ENCODE measurements at places on chromosomes 13 and 19.

DNA sequence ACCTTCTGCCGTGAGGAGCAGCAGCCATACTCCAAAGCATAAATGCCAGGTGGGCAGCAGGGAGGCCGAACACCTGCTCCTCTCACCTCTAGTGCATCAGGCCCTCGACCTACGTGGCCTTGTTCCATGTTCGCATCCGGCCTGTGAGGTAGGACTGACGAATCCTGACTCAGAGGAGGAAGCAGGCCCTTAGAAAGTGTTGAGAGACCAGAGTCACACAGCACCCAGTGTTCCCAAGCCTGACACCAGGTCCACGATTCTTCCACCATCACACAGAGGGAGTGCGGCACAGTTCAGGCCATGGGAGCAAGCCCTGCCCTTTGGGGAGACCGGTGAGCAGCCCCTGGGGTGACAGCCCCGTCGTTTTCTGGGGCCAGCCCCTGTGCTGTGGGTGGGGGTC lies 14.7 kb downstream of the ATP12A start:
- no peak for DNase-seq

DNA sequence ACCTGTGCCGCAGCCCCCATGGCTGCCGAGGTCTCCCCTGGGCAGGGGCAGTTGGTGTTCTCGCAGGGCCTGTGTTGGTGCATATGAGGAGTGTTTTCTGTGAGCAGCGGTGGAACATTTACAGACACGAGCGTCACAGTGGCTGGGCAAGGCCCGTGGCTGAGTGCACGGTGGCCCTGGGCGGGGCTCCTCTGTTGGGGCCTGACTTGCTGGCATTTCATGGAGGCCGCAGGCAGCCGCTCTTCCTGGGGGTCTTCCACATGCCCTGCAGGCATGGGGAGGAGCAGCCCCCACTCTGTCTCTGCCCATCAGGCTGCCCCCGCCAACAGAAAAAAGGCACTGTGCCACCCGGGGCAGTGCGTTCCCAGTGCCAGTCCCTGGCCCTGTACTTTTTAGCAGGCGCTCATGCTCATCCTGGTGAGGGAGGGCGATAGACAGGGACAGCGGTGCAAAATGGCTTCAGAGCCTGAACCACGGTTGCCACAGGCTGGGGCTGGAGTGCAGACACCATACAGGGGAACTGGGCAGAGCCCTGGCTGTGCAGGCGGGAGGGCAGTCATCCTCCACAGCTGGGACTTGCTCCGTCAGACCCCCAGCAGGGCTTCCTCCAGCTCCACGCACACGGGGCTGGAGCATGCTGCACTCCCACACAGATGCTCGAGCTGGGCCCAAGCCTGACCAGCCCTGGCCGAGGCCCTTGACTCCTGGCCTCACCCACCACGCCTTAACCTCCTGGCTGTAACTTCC lies 23.5 kb downstream of the TFDP1 start:
- no peak for DNase-seq

DNA sequence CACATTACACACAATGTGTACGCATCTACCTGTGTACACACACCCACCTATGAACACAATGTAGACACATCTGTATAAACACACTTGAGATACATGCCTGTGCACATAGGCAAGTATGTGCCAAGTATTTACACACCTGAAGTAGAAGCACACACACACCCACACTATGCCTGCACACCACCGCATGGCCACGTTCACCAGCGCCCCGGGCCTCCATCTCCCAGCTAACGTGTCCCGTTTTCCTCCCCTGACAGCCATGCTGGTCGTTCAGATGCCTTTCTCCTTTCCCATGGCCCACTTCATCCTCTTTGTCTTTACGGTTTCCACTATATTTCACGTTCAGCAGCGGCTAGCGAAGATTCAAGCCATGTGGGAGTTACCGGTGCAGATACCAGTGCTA lies 6.9 kb downstream of the FUT2 start:
- DNase-seq: no peak

GRCh38 chr19:16041299-16041990 lies 34.9 kb upstream of the TPM4 start:
- peak; percentile 76 for DNase-seq

GRCh38 chr19:38213911-38214625 lies 10.0 kb downstream of the DPF1 start:
- DNase-seq: peak; percentile 55

- peak; percentile 70 for DNase-seq
Measured at GRCh38 chr19:518598-519231, 11.4 kb downstream of the TPGS1 start.

DNA sequence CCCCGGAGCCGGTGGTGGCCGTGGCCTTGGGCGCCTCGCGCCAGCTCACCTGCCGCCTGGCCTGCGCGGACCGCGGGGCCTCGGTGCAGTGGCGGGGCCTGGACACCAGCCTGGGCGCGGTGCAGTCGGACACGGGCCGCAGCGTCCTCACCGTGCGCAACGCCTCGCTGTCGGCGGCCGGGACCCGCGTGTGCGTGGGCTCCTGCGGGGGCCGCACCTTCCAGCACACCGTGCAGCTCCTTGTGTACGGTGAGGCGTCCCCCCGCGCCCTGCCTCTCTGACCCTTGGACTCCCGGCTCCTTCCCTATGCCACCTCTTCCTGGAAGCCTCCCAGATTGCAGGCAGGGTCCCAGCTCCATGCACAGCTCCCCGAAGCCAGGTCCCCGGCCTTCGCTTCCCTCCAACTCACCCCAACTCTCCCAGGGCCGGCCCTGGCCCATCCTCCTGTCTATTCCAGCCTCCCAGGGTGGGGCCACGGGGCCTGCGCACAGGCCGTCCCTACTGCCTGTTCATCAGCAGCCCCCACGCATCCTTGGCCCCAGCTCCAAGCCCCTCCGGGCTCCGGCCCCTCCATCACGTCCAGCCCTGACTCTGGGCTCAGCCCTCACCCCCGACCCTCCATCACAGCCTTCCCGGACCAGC lies 1.7 kb downstream of the MADCAM1 start:
- no peak for DNase-seq

DNA sequence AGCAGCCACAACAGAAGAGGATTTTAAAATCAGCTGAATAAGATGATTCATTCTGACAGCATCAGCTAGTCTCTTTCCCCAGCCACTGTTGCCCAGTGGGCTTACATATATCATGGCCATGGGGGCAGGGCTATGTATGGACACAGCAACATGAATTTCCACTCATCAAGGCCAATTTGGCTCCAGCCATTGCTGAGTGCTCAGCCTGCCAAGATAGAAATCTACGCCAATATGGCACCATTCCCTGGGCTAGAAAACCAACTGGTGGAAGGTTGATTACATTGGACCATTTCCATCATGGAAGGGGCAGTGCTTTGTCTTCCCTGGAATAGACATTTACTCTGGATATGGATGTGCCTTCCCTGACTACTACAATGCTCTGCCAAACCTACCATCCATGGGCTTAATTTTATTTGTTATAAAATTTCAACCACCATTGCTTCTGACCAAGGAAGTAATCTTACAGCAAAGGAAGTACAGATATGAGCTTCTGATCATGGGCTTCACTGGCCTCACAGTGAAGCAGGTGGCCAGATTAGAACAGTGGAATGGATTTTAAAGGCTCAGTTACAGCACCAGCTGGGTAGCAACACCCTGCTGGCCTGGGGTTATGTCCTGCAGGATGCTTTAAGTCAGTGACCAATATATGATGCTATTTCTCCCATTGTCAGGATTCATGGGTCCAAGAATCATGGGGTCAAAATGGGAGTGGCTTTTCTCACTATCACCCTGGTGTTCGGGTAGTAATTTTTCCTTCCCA lies 9.8 kb upstream of the ALOX5AP start:
- DNase-seq: no peak

DNA sequence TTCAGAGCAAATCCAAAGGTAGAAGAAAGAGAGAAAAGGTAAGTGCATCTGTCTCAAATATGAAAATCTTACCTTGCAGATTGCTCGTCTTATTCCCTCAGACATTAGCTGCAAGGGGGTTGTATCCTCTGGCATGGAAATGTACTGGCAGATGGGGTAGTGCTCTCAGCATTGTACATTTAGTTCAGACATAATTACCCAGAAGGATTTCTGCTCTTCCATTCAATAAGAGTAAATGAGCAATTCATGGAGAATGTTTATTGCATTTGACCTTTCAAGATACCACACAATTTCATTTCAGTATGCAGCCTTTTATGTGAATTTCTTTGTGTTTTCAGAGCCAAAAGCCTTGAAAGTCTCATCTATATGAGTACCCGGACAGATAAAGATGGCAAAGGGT lies 63.8 kb downstream of the SCEL start:
- no peak for DNase-seq

DNA sequence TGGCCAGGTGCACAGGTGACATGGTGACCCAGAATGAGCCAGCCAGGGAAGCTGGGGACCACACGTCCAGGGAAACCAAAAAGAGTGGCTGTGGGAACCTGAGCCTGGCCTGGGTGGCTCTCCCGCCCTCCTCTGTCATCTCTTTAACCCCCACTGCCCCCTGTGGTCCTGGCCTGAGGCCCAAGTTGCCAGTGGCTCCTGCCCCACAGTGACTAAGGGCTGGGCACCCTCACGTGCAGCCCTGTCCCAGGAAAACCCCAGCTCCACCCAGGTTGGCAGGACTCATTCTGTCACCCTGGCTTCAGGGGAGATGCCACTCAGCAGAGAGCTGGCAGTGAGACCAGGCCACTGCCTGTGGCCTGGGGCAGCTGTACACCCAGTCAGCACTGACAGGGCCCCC lies 30.6 kb upstream of the ISYNA1 start:
- no peak for DNase-seq

All from CD4-positive, alpha-beta T cell treated with Interleukin-12 subunit alpha and Interleukin-12 subunit beta, for 1 hour (primary cell).